Neural crest cell (in vitro differentiated cells): ENCODE measurements at places on chromosomes 12 and 14. TPM values are rescaled to one million over a fixed set of nuclear protein-coding genes. Genes with fewer than 3 reads are reported as not detected.

The ANKS1B gene
- 5.6 and 8.4 TPM in 2 replicates for total RNA-seq

The CCDC92 gene
- total RNA-seq, result 33.5 and 36.5 TPM in 2 replicates

The PLEKHD1 gene
- 0.14 TPM in 1 of 2 replicates, not detected in the other for total RNA-seq

The C14orf39 gene
- total RNA-seq, result 0.56 and 1.4 TPM in 2 replicates

The ZBTB1 gene
- total RNA-seq, result 36.0 and 41.4 TPM in 2 replicates

The IAPP gene
- total RNA-seq, result 0.28 TPM in 1 of 2 replicates, not detected in the other

The NGB gene
- total RNA-seq, result not detected in 2 replicates

The KRT2 gene
- total RNA-seq, result not detected in 2 replicates

The STXBP6 gene
- 6.8 and 7.2 TPM in 2 replicates for total RNA-seq

The CCDC175 gene
- total RNA-seq, result 0.19 and 0.25 TPM in 2 replicates

The OR6C6 gene
- not detected in 2 replicates for total RNA-seq

The PRR4 gene
- total RNA-seq, result 3.3 and 6.9 TPM in 2 replicates

The CEBPE gene
- total RNA-seq, result not detected in 2 replicates

The AMIGO2 gene
- 4.8 and 5.4 TPM in 2 replicates for total RNA-seq

The KRT4 gene
- total RNA-seq, result not detected in 2 replicates

The FGF6 gene
- not detected in 2 replicates for total RNA-seq

The ARHGAP9 gene
- total RNA-seq, result 0.56 and 1.0 TPM in 2 replicates

The B4GALNT1 gene
- total RNA-seq, result 18.6 and 19.5 TPM in 2 replicates

The STAB2 gene
- total RNA-seq, result not detected in 2 replicates

The ST8SIA1 gene
- total RNA-seq, result 62.7 and 64.7 TPM in 2 replicates

The ATL1 gene
- 15.9 and 17.4 TPM in 2 replicates for total RNA-seq

The SCN8A gene
- 13.0 and 13.5 TPM in 2 replicates for total RNA-seq

The PITPNM2 gene
- total RNA-seq, result 7.2 and 9.5 TPM in 2 replicates

The SERPINA5 gene
- total RNA-seq, result 1.0 and 1.4 TPM in 2 replicates

The RDH12 gene
- not detected in 2 replicates for total RNA-seq

The IGF1 gene
- not detected in 2 replicates for total RNA-seq

The AVPR1A gene
- total RNA-seq, result not detected in 2 replicates

The HOXC12 gene
- not detected in 2 replicates for total RNA-seq

The SLC8A3 gene
- total RNA-seq, result 1.2 TPM in 2 replicates

The CCDC177 gene
- 7.5 and 7.7 TPM in 2 replicates for total RNA-seq

The SERPINA1 gene
- total RNA-seq, result not detected in 2 replicates

The VEZT gene
- total RNA-seq, result 79.1 and 80.8 TPM in 2 replicates

The IPO8 gene
- total RNA-seq, result 43.5 and 51.5 TPM in 2 replicates

The BIN2 gene
- total RNA-seq, result not detected in 2 replicates

The GPR162 gene
- 16.4 and 17.4 TPM in 2 replicates for total RNA-seq

The TAS2R42 gene
- total RNA-seq, result not detected in 2 replicates

The FSCB gene
- total RNA-seq, result not detected in 2 replicates

The ARMH4 gene
- total RNA-seq, result 31.2 and 36.2 TPM in 2 replicates

The HCAR3 gene
- total RNA-seq, result not detected in 2 replicates

The TAS2R10 gene
- 1.1 and 1.2 TPM in 2 replicates for total RNA-seq

The P3H3 gene
- 47.4 and 52.7 TPM in 2 replicates for total RNA-seq

The MYBPC1 gene
- 0.20 TPM in 1 of 2 replicates, not detected in the other for total RNA-seq

The CLEC6A gene
- total RNA-seq, result not detected in 2 replicates

The IFI27 gene
- 8.1 and 9.5 TPM in 2 replicates for total RNA-seq

The TCL1B gene
- total RNA-seq, result not detected in 2 replicates

The NKX2-1 gene
- not detected in 2 replicates for total RNA-seq
